ENCODE measurements at places on chromosomes 6 and 20. TPM values are rescaled to one million over a fixed set of nuclear protein-coding genes. Genes with fewer than 3 reads are reported as not detected.

DNA sequence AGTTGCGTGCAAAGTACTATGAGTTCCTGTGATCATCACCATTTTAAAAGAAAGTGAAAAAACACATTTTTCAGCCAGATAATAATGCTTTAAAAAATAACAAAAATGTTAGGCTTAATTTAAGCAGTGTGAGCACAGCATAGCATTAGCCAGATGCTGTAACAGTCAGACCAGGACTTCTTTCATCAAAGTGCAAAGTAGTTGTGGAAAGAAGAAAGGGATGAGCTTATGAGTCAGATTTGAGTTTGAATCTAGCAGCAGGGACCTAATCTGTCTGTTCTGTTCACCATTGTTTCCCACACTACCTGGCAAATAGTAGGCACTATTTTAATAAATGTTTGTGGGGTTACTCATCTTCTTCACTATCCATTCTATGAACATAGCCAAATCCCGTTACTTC is 70.1 kb downstream of the KLHL32 start:
- no peak for DNase-seq

GRCh38 chr6:11835065-11835464 is 56.5 kb upstream of the ADTRP start:
- no peak for DNase-seq

DNA sequence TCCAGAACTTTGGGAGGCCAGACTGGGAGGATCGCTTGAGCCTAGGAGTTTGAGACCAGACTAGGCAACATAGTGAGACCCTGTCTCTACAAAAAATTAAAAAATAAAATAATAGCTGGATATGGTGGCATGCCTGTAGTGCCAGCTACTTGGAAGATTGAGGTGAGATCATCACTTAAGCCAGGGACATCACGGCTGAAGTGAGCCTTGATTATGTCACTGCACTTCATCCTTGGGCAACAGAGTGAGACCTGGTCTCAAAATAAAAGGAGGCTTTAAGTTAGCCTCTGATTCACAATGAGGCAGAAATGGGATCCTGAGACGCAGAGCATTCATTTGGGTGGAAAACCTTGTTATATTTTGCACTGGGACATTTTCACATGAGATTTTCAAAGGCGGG is 57.0 kb downstream of the TULP4 start:
- no peak for DNase-seq

- no peak for DNase-seq
Observed at GRCh38 chr6:164246082-164246481, 831.6 kb downstream of the QKI start.

DNA sequence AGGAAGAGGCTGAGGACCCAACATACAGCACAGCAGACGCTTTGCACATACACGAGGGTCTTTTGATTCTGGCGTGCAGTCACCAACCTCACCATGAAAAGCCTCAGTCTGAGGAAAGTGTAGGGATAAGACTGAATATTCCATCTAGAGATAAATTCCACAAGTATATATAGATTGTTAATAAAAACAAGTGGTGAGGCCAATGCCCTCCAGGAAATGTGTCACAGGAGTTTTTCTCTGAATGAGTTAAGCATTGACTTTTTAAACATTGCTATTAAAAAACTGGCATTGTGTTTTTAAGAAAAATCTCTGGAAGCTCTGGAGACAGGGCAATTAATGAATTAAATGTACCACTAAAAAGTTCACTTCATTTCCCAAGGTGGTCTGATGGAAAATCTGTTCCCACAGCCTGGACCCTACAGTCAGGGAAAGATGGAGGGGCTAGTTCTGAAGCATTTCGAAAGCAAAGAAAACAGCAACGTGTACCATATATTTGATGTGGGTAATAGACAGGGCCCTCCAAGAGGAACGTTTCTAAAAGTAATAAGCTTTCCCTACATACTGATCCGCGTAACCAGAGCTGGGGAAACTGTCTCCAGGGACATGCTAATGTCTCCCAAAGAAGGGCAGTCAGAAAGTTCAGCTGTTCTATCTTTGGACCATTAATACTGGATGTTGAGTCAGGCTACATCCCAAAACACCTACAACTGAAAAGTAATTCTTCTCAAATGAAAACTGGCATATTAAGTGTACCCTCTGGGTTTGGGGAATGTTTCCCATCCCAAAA is 301.1 kb downstream of the FOXC1 start:
- no peak for DNase-seq

DNA sequence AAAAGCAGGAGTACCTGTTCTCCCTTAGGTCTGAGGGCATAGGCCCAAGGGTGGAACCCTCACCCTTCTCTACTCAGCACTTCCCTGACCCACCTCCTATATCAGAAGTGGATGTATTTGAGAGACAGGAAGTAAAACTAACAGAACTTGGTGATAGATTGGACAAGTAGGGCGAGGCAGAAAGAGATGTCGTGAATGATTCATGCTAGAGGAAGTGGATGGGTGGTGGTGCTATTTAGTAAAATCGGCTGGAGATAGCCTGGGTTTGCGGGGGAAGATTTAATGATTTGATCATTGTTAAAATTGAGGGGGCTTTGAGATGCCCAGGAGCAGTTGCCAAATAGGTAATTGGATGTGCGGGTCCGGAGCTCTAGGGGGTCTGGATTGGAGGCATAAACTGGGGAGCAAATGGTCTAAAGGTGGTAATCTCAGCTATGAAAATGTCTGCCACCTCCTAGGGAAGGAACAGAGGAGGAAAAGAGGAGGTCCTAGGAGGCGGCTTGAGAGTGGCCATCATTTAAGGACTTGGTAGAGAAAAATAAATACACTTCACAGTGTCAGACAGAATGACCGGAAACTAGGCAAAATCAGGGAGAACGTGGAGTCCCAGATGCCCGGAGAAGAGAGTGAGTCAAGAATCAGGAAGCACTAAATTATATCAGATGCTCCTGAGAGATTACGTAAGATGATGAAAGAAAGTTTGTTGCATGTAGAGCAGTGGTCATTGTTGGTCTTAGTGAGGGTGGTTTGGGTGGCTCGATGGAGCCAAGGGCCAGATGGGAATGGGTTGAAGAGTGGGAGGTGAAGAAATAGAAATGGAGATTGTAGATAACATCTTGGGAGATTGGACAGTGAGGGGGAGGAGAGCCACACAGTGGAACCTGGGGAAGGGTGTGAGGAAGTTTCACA is 142.0 kb downstream of the CEP57L1 start:
- DNase-seq: no peak

GRCh38 chr6:153086225-153086990 is 44.7 kb downstream of the RGS17 start:
- DNase-seq: no peak

DNA sequence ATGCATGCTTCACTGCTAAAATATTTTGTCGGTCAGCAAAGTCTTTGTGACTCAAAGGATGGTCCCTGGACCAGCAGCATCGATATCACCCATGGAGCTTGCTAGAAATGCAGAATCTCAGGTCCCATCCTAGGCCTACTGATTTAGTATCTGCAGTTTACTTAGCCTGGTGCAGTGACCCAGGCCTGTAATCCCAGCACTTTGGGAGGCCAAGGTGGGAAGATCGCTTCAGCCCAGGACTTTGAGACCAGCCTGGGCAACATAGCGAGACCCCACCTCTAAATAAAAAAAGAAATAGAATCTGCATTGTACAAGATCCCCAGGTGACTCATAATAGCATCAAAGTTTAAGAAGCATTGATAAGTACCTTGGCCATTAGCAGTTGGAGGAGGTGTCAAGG is 248.7 kb downstream of the CD83 start:
- DNase-seq: no peak

Gene ESR1
- total RNA-seq: 0.75 TPM

Gene EYS
- total RNA-seq: 0.24 TPM

Gene TTK
- 0.22 TPM for total RNA-seq

Gene FAM209A
- total RNA-seq: not detected

Gene SNRNP48
- 13.4 TPM for total RNA-seq

Gene PNLDC1
- total RNA-seq: not detected
